ENCODE measurements at places on chromosomes 12 and 14.

DNA sequence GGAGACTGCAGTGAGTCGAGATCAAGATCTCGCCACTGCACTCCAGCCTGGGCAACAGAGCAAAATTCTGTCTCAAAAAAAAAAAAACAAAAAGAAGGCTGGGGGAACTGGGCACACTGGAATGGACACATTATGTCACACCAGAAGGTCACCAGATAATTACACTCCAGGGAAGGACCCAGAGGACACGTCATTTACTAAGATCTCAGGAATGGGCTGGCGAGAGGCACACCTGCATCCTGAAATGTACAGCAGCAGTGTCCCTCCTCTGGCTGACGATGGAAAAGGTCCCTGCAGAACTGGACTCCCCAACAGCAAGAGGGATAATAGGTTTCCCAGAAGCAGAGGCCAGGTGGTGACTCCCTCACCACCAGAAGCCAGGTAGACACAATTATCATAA is 243.5 kb downstream of the BCL11B start:
- DNase-seq, result no peak

DNA sequence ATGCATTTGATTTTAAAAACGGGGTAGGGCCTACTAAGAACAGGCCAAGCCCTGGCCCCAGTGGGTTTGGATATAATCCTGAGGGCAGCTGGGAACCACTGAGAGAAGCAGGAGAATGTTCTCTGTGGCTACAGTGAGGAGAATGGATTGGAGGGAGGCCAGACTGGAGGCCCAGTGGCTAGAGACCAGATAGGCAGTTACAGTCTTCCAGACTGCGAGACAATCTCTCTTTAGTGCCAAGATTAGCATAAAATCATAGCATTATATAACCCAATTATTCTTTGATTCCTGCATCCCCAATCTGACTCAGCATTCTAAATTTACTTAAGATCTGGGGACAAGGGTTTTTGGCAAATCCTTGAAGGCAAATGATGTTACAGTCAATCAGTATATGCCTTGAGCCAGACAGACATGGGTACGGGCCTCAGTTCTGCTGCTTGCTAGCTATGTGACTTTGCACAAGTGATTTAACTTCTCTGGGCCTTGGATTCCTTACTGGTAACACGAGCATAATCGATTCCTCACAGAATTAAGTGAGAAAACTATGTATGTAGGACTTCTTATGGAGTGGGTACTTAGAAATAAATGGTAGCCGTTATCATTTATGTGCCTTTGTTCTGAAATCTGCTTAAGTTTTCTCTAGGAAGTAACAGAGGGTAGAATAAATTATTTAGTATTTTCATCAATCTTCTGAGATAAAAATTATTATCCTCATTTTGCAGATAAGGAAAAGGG is 18.3 kb downstream of the NINJ2 start:
- DNase-seq, result no peak

- DNase-seq, result no peak
Measured at GRCh38 chr12:113222730-113223531, 1.7 kb downstream of the TPCN1 start.

- no peak for DNase-seq
Measured at GRCh38 chr12:58171914-58172313, 230.5 kb downstream of the ATP23 start.

DNA sequence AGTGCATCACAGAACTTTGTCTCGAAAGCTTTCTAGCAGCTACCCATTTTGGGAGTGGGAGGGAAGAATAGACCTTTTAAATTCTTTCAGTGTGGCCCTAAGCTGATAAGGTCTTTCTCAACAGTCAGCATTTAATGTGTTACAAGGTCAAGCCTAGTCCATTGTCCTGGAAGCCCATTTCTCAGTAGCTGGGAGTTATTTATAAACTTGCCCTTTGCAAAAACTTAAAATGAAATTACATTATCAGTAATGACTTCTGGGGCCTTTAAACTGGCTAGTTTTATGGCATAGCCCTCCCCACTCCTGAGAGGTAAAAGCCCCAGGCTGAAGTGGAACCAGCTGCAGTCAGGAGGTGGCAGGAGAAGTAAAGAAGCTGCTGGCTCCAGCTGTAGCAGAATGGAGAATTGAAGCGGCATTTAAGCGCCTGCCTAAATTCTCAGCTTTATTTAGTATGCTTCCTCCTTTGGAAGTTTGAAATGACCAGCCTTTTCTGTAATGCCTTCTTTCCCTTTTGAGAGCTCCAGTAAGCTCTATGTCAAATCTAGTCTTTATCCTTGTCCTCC is 12.4 kb downstream of the COPZ1 start:
- no peak for DNase-seq

DNA sequence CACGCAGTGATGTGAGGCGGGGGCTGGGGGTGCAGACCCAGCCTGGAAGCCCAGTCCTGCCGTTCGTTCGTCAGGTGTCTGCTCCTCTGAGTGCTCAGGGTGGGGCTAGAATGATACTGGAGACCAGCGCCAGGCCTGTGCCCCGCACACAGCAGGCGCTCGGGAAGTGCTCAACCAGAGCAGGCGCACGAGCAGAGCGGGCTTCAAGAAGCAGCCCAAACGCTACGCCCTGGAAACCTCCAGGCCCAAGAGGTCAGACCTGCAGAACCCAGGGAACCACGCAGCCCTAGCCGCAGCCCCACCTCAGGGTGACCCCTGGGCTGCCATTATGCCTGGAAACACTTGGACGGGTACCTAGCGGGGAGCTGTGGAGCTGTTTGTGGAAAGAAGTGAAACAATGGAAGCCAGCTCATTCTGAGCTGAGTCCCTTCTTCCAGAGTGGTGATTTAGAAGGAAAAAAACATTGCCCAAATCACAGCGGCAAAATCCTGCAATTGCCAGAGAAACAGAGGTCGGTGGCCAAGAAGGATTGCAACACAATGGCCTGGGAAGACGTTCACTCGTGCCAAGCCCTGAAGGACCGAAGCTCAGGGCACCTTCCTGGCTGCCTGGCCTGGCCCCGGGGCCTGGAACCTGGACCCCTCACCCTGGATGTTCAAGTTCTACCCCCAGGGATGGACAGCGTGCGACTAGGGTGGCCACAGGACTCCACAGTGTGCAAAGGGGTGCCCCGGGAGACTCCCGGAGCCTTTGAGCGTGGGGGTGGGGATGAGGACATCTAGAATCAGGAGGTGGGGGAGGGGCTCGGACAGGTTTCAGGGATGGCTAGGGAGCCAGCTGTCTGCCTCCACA is 40.4 kb upstream of the DIO3 start:
- DNase-seq, result no peak

- DNase-seq, result no peak
Measured at GRCh38 chr12:77337362-77337761, 272.0 kb upstream of the E2F7 start.

DNA sequence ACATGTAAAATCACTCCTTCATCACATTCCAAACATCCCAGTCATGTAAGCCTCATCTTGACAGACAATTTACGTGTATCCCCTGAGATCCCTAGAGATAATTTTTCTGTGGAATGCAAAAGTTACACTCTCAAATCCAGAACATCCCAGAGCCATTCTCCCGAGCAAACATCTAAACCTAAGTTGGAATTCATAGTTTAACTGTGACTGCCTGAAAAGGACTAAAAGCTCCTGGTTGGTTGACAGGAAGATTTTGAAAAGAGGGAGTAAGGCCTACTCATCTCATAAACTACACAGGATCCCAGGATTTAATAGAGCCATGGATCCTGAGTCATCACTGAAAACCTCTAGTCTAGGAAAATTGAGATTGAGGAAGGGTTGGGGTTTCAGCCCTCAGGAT is 123.6 kb downstream of the SCN8A start:
- DNase-seq, result no peak

DNA sequence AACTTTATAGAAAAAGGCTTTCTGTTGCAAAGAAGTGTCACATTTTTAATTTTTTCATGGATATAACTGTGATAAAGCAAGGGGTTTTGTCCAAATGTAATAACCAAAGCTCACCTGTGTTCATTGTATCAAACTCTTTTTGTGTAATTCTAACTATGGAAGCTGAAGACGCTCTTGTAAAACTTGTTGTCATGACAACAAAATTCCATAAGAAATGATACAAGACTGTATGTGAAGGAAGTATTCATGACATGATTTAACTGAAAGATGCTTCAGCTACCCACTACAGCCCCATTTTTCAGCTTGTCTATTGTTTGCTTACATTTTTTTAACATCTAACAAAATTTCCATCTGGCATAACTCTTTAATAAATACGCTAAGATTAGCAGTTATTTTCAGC is 360.9 kb downstream of the KCNH5 start:
- no peak for DNase-seq

DNA sequence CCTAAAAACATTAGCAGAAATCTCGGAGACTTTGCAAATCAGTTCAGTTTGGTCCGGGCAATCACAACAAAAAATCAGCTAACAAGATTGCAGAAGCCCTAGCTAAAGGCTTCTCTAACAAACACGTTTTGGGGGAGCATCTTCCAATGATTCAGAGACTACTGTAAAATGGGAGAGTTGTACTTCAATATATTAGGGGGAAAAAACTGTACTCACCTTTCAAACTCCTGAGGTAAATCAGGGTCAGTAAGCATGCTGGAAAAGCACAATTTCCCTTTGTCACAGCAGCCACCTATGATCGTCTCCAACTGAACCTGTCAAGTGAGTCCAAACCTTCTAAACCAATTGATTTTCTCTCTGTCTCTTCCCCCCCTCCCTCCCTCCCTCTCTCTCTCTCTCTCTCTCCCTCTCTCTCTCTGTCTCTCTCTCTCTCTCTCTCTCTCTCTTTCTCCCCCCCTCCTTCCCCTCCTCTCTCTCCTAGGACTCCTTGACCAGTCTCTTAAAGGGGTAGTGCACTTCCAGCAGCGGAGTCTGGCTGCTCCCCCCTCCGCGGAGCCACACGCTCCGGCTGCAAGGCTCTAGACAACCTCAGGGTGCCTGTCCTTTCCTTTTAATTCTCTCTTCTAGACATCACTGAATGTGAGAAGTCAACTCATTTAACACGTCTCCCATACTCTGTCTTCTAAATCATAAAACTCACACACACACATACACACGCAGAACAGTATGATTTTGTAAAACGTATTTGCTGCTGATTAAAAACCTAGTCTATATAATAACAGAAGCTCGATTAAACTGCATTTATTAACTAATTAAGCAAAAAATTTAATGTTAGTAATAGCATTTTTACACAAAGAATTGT is at the start of gene SOX5:
Gene SOX5 (minus strand): TSS at position 323 of the 862 bp plus-strand sequence. CDS start 69 bp downstream, at position 254.
- DNase-seq, result peak; percentile 30

GRCh38 chr14:56754921-56755320 is 55.4 kb downstream of the OTX2 start:
- no peak for DNase-seq

GRCh38 chr14:100834794-100835547 is 9.1 kb downstream of the MEG3 start:
- no peak for DNase-seq

DNA sequence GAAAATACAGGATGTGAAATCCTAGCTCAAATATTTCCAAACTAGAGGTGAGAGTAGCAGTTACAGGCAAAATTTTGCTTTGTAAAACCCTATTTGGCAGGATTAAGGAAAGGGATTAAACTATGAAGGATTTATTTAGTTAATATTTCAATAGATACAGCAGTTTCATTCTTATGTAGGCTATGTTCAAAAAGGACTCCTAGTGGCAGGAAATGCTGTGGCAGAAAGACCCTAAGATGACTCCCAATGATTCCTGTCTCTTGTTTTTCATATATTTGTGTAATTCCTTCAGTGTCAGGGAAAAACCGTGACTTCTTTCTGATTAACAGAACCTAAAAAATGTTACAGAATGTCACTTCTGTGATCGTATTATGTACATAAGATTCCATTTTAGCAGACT is 299.5 kb upstream of the RPL10L start:
- DNase-seq, result no peak

- no peak for DNase-seq
Measured at GRCh38 chr14:96261772-96262655, 6.0 kb downstream of the BDKRB1 start.

DNA sequence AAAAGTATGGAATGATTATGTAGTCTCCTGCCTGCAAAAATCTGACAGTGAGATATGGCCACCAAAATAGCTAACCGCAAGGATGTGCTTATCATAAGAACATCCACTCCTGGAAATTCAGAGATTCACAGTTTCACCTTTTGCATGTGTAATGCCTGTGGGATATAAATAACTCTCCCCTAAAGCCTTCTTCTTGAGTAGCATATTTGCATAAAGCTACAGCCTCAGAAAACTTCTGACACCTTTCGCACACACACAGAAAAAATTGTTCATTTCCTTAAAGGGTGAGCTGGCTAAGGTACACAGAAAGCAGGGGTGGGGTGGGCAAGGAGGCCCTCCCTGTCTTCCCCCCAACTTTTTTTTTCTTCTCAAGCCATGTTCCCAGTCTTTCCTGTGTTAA is 3.1 kb upstream of the IGF1 start:
- no peak for DNase-seq

All from WTC11 (cell line).